Gastrocnemius medialis (tissue), 4 donors: ENCODE measurements at places on chromosomes 12 and 14. TPM values are rescaled to one million over a fixed set of nuclear protein-coding genes. Genes with fewer than 3 reads are reported as not detected.

AVPR1A gene
- total RNA-seq = 1.8 TPM

KITLG gene
- total RNA-seq = 5.1 TPM

VAMP1 gene
- 2.0 TPM for total RNA-seq

MYF5 gene
- 9.3 TPM for total RNA-seq

DNA sequence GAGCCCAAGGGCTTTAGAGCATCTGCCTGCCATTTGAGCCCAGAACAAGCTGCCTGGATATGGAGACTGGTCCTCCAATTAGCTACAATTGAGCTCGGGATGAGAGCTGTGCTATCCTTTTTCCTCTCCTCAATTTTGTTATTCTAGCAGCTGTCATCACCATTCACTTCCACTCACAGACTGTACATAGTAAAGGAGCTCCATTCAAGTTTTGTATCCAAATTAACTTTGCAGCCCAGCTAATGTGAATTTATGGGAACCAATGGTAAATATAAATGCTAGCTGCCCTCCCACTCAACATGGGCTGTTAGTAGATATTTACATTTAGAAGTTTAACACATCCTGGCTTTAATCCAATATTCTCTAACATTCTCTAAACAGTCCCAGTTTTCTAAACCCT, 44.6 kb downstream of the BMP4 start:
- no peak for DNase-seq
- H3K4me1 ChIP-seq = no peaks in the 10 kb centered on the region
- no peaks in the 10 kb centered on the region for H3K27me3 ChIP-seq
- no peak overlapping the region for H3K4me3 ChIP-seq
- no peaks in the 10 kb centered on the region for H3K36me3 ChIP-seq

DNA sequence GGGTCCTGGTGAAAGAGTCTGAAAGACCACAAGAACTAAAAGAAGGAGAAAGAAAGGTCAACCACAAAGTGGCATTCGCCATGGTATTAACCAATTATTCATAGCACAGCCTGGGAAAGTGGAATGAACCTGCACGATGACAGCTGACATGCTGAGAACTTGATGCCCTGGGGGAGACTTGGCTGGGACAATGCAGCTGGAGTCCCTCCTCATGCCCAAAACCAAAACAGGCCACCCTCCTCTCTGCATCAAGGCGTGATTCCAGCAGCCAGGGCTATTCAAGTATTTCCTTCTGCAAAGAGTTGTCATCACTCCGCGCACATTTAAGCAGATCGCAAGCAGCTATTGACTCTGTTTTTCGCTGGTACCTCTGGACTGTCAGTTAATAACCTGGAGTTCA, 167.1 kb upstream of the NOS1 start:
- peaks cover 39% of the 10 kb centered on the region for H3K4me1 ChIP-seq
- H3K27me3 ChIP-seq = no peaks in the 10 kb centered on the region
- peak overlapping the region; percentile 14 for H3K27ac ChIP-seq
- H3K4me3 ChIP-seq = no peak overlapping the region
- no peak for DNase-seq

DUSP6 gene
- total RNA-seq = 10.6 TPM

GRCh38 chr14:92914087-92914656, 8.8 kb upstream of the CHGA start:
- no peak for DNase-seq
- no peaks in the 10 kb centered on the region for H3K36me3 ChIP-seq
- no peak overlapping the region for H3K27ac ChIP-seq
- no peaks in the 10 kb centered on the region for H3K27me3 ChIP-seq
- H3K4me1 ChIP-seq = no peaks in the 10 kb centered on the region
- H3K4me3 ChIP-seq = no peak overlapping the region

- H3K4me1 ChIP-seq = no peaks in the 10 kb centered on the region
- no peak overlapping the region for H3K4me3 ChIP-seq
- no peaks in the 10 kb centered on the region for H3K27me3 ChIP-seq
- DNase-seq = no peak
Observed at GRCh38 chr12:125440399-125440798, 375.2 kb downstream of the AACS start.

DNA sequence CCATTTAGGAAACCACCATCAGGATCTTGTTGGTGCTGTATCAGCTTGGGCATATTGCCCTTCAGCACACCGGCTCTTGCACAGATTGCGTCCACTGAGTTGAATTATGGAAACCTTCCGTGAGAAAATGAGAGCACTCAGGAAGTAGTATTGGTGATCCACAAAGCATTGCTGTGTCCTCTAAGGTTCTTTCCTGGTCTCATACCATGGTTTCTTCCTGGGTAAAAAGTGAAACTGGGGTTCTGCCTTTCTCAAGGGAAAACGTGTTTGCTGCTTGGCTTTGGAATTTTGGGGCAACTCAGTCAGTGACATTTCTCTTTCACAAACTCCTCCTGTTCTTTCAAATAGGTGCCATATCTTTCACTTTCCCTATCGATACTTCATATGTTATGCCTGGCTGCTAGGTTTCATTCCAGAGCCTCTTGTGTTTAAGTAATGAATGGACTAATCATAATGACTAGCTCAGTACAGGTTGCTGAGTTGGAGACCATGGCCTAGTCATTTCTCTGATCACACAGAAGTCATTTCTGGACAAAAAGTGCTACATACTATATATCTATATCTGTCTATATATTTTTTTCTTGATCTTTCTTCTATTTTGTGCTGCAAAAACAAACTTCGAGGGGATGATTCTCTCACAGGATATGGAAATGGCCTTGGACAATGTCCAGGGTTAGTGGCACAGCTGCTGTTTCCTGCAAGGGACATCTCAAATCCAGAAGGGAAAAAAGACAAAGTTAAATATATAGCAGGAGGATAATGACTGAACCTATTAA, 423.4 kb downstream of the ZFP36L1 start:
- no peaks in the 10 kb centered on the region for H3K27me3 ChIP-seq
- no peak for DNase-seq
- H3K4me1 ChIP-seq = peaks cover 21% of the 10 kb centered on the region
- H3K27ac ChIP-seq = no peak overlapping the region
- no peaks in the 10 kb centered on the region for H3K36me3 ChIP-seq

WNT5B gene
- total RNA-seq = 2.5 TPM

GRCh38 chr12:72267974-72268373, 4.2 kb upstream of the TRHDE start:
- H3K36me3 ChIP-seq = no peaks in the 10 kb centered on the region
- H3K4me1 ChIP-seq = peaks cover 9% of the 10 kb centered on the region
- peaks cover 28% of the 10 kb centered on the region for H3K27me3 ChIP-seq
- no peak overlapping the region for H3K4me3 ChIP-seq

GLIPR1L2 gene
- 0.49 TPM for total RNA-seq

SERPINA5 gene
- 4.1 TPM for total RNA-seq

RNASE3 gene
- not detected for total RNA-seq

- no peaks in the 10 kb centered on the region for H3K36me3 ChIP-seq
- H3K27me3 ChIP-seq = no peaks in the 10 kb centered on the region
- no peak for DNase-seq
- H3K4me1 ChIP-seq = peaks cover 25% of the 10 kb centered on the region
Observed at GRCh38 chr12:71472441-71472911, 32.9 kb downstream of the LGR5 start.

DNA sequence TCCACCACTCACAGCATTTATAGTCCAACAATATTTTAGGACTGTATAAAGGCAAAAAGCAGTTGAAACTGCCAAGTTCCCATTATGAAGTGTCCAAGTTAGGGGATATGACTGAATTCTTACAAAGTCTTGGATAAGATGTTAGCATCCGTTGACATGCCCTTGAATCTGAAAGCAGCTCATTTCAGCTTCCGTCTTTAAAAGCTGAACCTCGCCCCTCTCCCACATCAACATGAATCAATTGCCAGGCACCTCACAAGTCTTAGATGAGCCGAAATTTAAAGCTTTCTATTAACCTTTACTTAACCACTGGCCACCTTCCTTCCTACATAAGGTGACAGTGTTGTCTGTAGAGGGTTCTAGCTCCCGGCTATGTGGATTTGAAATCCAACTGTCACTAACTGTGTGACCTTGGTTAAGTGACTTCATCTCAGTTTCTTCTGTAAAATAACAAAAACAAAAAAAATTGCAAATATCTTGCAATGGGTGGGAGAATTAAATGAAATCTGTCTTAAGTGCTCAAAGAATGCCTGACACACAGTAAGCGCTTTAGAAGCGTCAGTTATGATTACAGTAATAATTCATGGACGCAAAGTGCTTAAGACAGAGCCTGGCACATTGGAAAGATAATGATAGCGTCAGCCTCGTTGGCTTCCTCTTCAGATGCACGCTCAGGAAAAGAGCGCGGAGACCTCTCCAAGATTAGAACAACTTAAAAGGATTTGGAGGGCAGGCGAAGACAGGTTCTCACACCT, 1.2 kb downstream of the PPP1CC start:
- peak overlapping the region; percentile 100 for H3K4me3 ChIP-seq
- H3K27ac ChIP-seq = peak overlapping the region; percentile 91
- DNase-seq = no peak
- no peaks in the 10 kb centered on the region for H3K36me3 ChIP-seq
- H3K27me3 ChIP-seq = no peaks in the 10 kb centered on the region

- no peaks in the 10 kb centered on the region for H3K4me1 ChIP-seq
- H3K27me3 ChIP-seq = no peaks in the 10 kb centered on the region
- no peak for DNase-seq
- no peaks in the 10 kb centered on the region for H3K36me3 ChIP-seq
Observed at GRCh38 chr14:73502017-73502619, 11.4 kb downstream of the RIOX1 start.

- no peak for DNase-seq
- no peaks in the 10 kb centered on the region for H3K36me3 ChIP-seq
- no peak overlapping the region for H3K4me3 ChIP-seq
- no peak overlapping the region for H3K27ac ChIP-seq
Observed at GRCh38 chr14:104331871-104332605, 193.7 kb downstream of the KIF26A start.

TMTC1 gene
- total RNA-seq = 38.5 TPM

DNA sequence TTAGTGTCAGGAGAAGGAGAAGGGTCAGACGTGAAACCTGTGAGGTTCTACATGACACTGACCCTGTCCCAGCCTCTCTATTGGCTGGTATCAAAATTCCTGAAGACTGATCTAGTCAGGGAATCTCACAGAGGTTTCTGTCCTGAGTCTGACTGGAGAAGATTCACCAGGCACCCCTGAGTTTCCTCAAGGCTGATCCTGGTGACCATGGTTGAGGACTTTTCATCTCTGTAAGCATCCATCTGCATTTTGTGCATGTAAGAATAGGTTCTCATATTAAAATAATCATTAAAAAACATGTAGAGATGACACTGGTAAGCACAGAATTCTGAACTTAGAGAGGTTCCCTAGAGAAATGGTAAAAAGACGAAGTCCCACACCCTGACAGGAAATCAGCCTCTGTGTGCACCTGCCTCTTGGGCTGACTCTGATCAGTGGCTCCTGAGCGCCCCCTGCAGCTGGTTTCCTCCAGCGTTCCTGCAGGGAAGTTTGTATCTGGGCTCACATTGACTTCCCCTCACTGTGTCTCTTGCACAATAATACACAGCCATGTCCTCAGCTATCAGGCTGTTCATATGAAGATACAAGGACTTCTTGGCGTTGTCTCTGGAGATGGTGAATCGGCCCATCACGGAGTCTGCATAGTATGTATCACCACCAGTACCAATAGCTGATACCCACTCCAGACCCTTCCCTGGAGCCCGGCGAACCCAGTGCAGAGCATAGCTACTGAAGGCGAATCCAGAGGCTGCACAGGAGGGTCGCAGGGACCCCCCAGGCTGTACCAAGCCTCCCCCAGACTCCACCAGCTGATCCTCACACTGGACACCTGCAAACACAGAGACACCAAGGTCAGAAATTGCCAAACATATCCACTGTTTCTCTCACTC, 991.9 kb downstream of the TMEM121 start:
- no peak for DNase-seq
- no peak overlapping the region for H3K4me3 ChIP-seq
- no peaks in the 10 kb centered on the region for H3K36me3 ChIP-seq
- no peaks in the 10 kb centered on the region for H3K4me1 ChIP-seq

PGAM5 gene
- 66.8 TPM for total RNA-seq

DNA sequence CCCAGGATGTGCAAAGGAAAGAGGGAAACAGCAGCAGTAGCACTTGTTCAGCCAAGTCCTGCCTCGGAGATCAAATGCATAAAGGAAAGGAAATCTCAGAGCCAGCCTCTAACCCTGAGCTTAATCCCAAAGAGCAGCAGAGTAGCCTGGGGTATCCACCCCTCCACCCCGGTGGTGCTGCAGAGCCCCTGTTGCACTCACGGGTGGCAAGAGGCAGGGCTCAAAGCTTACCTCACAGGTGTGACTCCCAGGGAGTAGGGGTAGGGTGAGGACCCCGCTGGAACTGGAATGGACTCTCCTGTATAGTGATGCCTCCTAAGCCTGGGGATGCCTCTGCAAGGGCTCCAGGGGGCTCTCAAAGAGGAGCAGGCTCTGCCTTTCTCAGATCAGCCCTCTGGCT, 211.1 kb downstream of the CACNA1C start:
- H3K36me3 ChIP-seq = no peaks in the 10 kb centered on the region
- H3K27me3 ChIP-seq = peaks cover 16% of the 10 kb centered on the region
- H3K27ac ChIP-seq = no peak overlapping the region
- no peaks in the 10 kb centered on the region for H3K4me1 ChIP-seq

- H3K4me3 ChIP-seq = no peak overlapping the region
- no peak overlapping the region for H3K27ac ChIP-seq
- no peaks in the 10 kb centered on the region for H3K4me1 ChIP-seq
- H3K27me3 ChIP-seq = no peaks in the 10 kb centered on the region
Observed at GRCh38 chr14:59176765-59177164, 11.7 kb upstream of the DAAM1 start.

GRCh38 chr12:54723379-54724256, 75.5 kb upstream of the DCD start:
- H3K27ac ChIP-seq = no peak overlapping the region
- DNase-seq = no peak
- H3K4me1 ChIP-seq = no peaks in the 10 kb centered on the region

GRCh38 chr12:107447336-107447735, 238.3 kb upstream of the PWP1 start:
- no peaks in the 10 kb centered on the region for H3K4me1 ChIP-seq
- no peak overlapping the region for H3K4me3 ChIP-seq
- no peaks in the 10 kb centered on the region for H3K36me3 ChIP-seq
- H3K27ac ChIP-seq = no peak overlapping the region

GRCh38 chr14:98949481-98950135, 322.4 kb downstream of the BCL11B start:
- no peak overlapping the region for H3K27ac ChIP-seq
- H3K27me3 ChIP-seq = no peaks in the 10 kb centered on the region
- H3K4me1 ChIP-seq = peaks cover 5% of the 10 kb centered on the region
- H3K4me3 ChIP-seq = no peak overlapping the region
- H3K36me3 ChIP-seq = no peaks in the 10 kb centered on the region

DNA sequence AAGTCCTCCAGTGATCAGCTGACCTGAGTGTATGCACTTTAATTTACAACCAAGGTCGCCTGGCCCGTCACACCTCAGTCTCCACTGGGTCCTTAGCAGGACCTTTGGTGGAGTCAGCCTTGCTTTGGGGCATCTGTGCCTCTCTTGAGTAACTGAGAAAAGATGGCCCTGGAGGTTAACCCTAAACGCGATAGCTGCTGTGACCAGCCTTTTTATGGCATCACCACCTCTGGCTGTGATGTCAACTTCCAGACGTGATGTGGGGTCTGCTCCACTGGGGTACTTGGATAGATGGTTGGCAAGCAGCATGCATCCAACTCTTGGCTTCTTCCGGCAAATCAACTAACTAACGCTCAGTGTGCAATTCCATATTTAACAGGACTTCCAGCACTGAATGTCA, 122.8 kb upstream of the RTL1 start:
- no peaks in the 10 kb centered on the region for H3K27me3 ChIP-seq
- H3K4me1 ChIP-seq = no peaks in the 10 kb centered on the region
- H3K4me3 ChIP-seq = no peak overlapping the region
- no peak for DNase-seq

OR11G2 gene
- not detected for total RNA-seq

SAMD15 gene
- not detected for total RNA-seq
